ENCODE measurements at places on chromosomes 7 and 10.

DNA sequence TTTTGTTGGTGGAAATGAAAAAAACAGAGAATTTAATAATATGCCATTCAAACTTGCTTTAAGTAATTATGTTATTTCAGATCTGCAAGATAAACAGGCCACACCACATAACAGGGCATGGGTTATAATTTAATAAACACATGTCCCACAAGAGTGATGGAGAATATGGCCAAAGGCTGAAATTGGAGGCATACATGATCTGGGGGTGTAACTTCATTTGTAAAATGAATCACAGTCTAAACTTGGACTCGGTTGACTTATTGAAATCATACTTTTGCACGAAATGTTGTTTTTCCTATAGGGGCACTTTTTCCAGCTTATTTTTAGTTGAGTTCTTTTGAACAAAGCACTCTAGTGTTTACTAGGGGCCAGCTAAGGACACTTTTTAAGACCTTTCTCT is 151.6 kb downstream of the TMEM26 start:
- no peak for DNase-seq

- DNase-seq, result no peak
Observed at GRCh38 chr7:781936-782529, 50.2 kb upstream of the SUN1 start.

GRCh38 chr10:34988397-34989067 is 101.6 kb downstream of the CUL2 start:
- DNase-seq, result no peak

- no peak for DNase-seq
Observed at GRCh38 chr10:10527861-10528562, 489.7 kb upstream of the CELF2 start.

DNA sequence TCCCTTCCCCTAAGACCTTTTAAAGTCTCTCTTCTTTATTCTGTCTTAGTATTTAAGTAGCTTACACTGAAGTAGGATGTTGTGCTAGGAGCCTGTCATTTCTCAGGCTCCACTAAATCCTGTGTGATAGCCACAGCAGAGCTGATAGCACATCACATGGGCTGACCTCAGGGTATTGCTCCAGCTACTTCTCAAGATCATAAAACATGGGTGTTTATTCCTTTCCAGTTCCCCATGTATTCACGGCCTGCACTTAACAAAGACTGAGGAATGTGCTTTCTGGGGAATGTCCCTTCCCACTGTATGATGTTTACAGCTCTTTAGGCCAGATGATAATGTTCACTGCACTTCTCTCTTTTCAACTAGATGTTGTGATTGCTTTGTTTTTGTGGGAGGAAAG is 1086.8 kb downstream of the KCNMA1 start:
- no peak for DNase-seq

DNA sequence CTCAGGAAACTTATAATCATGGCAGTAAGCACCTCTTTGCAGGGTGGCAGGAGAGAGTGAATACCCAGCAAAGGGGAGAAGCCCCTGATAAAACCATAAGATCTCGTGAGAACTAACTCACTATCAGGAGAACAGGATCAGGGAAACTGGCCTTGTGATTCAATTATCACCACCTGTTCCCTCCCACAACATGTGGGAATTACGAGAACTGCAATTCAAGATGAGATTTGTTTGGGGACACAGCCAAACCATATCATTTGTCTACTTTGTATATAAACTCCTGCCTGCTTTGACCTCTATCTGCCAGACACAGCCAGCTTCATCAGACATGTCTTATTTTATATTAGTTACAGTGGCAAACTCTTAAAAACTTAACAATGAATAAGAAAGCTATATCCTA is 50.4 kb downstream of the ARMC3 start:
- DNase-seq, result no peak

DNA sequence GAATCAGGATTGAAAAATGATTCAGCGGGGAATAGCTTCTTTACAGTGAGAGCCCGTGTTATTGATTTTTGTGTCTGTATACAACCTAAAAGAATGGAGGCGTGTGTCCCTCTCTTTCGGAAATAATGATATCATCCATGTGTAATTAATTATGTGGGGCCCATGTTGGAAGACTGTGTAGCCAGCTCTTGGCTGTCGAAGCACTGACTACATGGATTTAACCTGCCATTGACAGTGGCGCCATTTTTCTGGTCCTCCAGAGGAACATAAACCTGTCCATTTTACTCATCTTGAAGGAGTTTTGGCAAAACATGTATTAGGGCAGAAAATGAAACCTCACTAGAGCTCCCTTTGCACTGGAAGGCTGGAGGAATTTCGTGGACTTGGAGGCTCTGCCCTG is 119.6 kb downstream of the ITIH5 start:
- no peak for DNase-seq

DNA sequence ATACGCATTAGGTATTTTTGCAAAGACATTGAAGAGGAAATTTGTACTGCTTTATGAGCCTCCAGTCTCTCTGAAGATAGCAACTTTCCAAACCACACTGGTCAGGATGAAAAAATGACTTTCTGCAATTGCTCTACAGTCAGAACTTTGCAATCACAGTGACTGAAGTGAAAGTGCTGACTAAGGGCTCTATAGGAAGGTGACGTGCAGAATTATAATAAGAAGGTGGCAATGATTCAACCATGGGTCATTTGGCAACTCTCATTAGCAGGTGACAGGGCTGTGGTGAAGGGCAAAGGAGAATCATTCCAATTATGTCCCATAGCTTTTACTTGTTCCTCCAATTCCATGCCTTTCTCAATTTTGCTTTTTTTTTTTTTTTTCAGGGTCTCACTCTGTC is 311.0 kb downstream of the ANKRD30A start:
- no peak for DNase-seq

- peak; percentile 12 for DNase-seq
Observed at GRCh38 chr10:123021517-123021916, 12.7 kb downstream of the ACADSB start.

Data from KG1 (cell line).